Activated CD4-positive, alpha-beta T cell treated with anti-CD3 and anti-CD28 coated beads, Interleukin-10, Interleukin-2, amounts not matched to agents 100 ng/mL and 50 ng/mL, durations not matched to agents 16 hours and 8 hours (primary cell): ENCODE measurements at places on chromosomes 2 and 18.

DNA sequence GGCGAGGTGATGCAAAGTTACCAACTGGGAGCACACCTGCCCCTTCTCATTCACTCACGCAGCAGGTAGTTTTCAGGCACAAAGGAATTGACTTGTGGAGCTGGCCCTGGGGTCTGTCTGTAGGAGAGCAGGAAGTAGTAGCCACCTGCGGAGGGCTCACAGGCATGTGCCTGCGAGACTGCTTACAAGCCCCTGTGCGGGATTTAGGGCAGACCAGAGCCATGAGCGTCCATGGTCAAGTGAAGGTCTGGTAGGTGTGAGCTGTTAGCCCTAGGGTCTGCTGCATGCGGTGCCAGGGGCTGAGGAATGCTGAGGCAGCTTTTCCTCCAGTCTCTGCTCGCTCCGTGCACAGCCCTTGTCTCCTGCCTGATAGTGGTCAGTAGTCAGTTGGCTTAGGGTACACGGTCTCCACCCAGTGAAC is 18.9 kb downstream of the INPP4A start:
- DNase-seq, result no peak

GRCh38 chr2:48448274-48449061 is 81.5 kb upstream of the STON1 start:
- peak; percentile 65 for DNase-seq

- no peak for DNase-seq
These were observed 134.5 kb downstream of the NAPG start for GRCh38 chr18:10660179-10660884.

DNA sequence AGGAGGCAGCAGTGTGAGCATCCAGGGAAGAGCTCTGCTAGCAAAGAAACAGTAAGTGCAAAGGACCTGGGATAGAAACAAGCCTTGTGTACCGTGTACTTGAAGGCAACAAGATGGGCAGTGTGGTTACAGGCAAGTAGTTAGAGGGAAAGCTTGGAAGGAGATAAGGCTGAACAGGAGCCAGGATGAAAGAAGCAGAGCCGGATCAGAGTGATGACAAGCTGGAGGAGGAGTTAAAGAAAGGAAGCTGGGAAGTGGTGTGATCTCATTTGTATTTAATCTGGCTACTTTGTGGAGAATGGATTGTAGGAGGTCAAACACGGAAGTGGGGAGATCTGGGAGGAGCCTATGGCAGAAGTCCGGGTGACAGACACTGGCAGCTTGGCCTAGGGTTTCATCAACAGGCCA is 44.7 kb upstream of the VPS54 start:
- DNase-seq, result no peak

DNA sequence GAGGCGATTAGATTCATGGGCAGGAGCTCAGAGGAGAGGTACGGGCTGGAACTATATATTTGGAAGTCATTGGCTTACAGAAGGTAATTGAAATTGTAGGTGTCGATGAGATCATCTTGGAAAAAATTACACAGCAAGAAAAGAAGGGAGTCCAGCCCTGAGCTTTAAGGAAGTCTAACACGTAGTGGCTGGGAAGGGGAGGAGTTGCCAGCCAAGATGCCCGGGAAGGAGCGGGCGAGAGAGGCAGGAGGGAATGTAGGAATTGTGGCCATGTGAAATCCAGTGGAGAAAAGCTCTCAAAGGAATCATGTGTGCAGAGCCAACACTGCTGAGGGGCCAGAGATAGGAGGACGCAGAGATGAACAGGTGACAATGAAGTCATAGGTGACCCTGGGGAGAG is 25.6 kb upstream of the SCYGR1 start:
- no peak for DNase-seq

GRCh38 chr2:1446301-1446700 is 33.0 kb downstream of the TPO start:
- no peak for DNase-seq

DNA sequence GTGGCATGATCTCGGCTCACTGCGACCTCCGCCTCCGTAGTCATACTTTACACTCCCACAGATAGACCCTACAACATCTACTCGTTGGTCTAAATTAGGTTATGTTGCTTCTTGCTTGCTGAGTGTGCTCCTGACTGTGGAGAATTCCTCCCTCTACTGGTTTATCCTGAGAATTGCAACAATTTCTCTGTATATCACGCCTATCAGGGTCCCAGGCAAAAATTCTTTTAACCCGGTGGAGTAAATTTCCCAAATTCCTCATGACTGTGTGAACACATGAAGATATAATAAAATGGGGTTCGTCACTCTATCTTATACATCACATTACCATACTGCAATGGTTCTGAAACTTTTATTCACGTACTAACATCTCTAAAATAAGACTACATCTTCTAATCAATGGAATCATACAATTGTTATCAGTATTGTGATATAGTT is 156.7 kb downstream of the EVA1A start:
- DNase-seq, result peak; percentile 54

DNA sequence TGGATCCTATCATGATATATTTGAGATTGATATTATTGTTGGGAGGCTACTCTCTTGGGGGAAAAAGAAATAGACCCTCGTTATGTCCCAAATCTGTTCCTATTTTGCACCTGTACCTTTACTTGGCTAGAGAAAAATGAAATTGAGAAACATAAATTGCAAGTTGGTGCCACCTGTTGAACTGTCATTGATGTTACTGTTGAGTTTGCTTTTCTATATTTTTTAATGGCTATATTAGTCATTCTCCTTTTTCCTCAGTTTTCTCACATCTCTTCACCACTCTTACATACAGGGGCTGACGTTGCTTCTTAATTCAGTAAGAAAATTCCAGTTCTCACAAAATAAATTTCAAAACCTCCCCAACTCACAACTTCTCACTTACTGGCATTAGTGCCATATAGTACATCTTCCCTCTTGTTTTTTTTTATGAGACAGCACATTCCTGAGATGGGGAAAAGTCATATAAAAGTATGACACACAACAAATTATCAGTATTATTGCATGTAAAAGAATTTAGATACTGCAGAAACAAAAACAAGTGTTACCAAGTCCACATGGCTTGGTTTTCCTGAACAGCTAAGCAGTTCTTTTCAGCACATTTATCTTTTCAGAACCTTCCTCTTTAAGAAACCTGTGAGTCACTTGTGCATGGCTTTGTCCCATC is 348.3 kb upstream of the DSEL start:
- DNase-seq, result no peak

DNA sequence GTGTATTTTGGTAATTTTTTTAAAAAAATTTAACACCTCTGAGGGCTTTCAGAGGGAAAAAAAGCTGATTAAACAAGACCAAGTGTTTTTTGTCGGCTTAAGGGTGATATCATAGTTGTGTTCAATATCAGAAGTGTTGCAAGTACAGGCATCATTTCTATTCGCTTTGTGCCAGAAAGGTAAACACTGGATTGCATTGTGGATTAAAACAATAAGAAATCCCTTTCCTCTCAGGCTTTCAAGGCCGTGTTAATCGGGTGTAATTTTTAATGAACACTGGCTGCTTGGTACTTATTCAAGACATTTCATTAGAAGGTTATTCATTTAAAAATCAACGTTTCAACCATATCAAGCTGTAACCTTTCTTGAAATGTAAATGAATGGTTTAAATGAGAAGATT is 18.3 kb downstream of the FIGN start:
- DNase-seq, result no peak

DNA sequence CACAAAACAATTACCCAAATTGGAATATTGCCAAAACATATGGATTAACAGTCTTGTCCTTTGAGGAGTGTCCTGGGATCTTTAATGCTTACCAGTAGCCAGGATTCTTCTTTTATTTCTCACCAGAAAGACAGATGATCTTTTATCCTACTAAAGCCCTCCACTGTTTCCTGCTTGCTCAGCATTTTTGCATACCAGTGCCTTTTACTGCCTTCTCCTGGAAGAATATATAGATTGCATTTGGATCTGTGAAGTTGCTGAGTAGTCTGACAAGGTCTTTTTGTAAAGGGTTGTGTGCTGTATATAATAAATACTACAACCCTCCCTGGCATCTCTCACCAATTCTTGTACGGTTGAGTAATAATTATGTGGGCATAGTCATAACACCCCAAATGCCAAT is 652.2 kb downstream of the LRRTM4 start:
- no peak for DNase-seq

GRCh38 chr18:51425475-51425874 is 228.0 kb upstream of the MEX3C start:
- peak; percentile 5 for DNase-seq

DNA sequence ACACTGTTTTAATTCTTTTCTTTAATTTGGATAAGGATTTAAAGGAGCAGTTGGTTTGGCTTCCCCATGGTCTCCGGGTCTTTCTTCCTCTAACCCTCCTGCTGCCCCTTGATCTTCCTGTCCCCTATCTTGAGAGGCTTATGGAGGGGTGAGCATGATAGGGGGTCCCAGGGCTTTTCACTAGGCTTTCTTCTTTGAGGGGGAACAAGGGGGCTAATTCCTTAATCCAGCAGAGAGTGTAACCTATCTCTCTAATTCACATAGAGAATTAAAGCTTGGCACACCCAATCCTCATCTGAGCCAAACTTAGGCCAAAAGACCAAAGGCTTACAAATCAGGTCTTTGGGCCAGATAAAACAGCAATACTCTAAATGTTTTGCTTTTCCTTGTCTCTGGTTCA is 21.5 kb upstream of the C2orf66 start:
- DNase-seq, result no peak

DNA sequence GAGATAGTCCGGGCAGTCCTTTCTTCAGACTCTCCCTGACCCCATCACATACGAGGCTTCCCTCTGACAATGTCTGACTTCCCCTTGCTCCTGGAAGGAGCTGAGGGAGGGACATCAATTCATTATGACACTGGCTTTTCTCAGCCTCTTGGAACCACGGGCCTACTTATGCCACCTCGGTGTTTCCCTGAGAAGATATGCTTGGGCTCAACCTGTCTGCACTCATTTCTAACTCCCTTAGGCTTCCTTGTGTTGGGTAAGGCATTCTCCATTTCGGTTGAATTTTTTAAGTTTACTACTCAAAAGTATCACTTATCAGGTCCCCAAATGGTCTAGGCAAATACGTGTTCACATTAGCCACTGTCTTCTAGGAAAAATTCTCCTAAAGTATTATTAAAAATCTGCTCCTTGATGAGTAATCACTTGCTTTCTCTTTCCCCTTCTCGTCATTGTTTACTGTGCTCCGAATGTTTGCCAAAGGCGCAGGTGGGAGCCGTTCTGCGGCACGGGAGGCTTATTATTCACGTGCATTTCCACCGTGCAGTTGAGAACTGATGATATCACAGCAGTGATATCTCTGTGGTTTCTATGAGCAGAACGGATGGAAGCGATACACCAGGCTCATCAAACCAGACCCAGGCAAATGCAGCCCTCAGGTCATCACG is 33.1 kb downstream of the ARL4C start:
- peak; percentile 84 for DNase-seq

DNA sequence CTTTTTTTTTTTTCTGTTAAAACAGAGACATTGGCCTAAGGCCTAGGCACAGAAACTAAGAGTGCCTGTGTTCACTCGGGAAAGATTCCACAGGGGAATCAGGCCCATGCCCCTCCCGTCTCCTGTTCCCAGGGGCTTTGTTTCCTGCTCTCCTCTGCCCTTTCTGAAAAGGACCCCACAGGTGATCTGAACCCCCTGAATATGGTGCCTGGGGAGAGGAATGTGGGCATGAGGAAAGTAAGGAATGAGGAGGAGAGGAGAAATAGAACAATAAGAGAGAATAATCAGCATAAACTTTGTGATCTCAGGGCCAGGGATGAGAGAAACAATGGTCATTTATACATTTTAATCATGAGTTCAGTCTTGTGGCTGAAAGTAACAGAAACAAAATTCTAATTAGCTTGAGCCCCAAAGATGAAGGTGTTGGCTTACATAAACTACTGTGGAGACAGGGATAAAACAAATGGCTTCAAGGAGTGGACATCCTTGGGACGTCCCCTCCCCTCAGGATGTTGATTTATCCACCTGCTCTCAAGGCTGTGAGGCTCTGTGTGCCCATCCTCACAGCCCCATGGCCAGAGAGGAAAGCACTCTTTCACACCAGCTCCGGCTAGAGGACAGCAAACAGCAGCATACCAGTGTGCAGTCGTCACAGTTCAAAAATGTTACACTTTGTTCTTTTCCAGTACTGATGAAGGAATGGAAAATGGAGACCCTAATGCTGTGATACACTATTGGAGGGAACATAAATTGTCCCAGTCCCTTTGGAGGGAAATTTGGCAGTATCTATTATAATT is 46.4 kb upstream of the MRPL33 start:
- no peak for DNase-seq

DNA sequence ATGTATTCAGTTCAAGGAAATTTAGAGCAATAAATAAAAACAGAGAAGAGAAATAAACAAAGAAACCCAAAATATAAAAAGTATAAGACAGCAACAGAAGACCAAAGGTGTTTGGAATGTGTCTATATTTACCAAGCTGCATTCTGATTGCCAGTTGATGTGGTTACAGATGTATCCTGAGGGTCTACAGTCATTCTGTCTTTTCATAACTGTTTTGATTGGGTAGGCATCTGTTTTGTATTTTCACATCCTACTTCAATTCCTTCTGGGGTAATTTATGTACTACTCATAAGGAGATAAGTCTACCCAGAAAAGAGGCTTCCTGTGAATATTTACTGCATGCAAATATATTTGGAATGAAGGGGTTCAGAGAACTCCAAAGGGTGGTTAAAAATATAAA is 596.8 kb upstream of the GCFC2 start:
- DNase-seq, result no peak

DNA sequence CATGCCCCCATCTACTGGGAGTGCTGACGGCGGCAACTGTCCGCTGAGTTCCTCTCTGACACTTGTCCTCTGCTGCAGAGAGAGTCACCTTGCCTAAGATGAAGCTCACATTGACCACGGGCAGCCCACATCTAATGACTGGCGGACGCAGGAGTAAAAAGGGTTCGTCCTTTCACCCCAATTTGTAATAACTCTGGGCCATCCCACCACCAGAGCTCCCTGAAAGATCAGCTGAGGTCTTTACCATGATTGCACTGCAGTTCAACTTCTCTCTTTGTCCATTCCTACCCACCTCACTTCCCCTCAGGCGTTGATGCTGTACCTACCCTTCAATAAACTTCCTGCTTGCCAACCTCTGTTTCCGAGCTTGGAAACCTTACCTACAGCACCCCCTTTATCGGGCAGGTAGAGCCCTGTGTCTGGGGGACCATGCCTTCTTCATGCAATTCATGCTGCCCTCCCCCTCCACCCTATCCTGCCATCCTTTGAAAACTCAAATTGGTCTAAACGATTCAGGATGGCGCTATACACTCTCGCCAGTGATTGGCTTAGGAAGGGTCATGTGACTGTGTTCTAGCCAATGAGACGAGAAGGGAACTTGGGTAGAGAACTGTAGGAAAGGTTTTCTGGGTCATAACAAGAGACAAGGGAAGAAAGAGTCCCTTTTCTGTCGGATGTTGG is 10.3 kb upstream of the B3GNT2 start:
- no peak for DNase-seq
